Stimulated activated CD4-positive, alpha-beta T cell treated with anti-CD3 and anti-CD28 coated beads, TNF-alpha, amount 100 ng/mL, for 48 hours (primary cell): ENCODE measurements at places on chromosomes 7 and 10.

DNA sequence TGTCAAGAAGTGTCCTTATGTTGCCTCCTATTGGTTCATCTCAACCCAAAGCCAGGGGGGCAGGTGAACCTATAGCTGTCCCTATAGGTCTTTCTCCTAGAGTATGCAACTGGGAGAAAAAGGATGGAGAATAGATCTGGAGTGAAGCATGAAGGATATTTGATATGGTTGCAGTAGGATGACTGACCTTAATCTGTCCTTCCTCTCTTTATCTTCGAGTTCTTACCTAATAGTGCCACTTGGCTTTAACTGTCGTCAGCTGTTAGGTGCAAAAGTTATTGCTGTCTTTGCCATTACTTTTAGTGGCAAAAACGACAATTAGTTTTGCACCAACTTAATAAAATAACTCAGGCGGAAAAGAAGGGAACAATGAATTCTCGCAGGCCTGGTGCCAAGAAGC, 196.0 kb downstream of the GALNT17 start:
- DNase-seq, result no peak

DNA sequence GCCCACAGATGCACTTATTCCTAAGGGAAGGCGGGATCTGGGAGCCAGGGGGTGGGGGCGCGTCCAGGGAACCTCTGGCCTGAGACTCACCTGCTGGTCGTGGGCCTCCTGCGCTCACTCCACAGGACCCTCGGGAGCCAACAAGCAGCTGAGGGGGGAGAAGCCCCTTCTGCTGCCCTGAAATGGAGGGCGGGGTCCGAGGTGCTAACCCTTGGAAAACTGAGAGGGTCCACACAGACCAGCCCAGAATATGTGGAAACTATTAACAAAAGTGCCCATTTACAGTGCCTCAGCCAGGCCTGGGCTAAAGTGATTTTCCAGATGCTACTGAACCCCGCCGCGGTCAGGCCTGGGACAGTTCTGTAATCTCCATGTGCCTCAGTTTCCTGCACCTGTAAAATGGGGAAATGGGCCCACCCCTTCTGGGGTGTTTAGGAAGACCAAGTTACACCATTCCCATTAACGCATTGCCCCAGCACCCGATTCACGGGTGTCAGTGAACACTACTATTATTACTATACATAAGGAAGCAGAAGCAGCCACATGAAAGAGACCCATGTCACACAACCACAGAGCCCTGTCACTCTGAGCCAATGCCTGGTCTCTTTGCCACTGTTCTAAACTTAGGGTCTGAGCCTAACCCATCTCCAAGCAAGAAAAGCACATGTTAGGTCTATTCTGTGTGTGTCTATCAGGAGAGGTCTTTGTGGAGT, 630 bp upstream of the VSTM4 start:
- DNase-seq, result no peak

DNA sequence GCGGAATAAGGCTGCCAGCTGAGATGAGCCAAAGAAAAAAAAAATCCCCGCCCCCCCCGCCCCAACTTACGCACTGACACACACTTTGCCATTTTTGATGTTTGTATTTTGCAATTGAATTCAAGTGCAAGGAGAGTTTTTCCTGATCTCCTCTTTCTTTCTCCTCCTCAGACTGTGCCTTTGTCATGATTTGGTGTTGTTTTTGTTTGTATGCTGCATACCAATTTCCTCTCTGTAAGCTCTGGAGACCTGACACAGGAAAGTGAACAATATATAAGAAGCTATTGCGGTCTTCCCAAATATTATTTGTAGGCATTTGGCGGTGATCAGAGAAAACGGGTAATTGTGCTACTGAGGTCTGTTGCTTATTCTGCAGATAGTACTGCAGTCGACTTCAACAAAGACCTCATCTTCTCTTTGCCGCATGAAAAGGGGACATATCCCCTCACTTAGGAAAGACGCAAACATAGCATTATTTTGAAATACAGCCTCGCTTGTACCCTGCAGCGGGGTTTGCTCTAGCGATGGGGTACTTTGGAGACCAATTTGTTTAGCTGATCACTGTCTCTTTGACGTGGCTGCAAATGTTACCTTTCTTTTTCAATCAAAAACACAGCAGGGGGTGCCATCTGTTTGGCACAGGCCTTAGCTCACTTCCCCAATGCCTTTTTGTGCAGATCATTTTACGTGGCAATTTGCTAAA, 206.6 kb downstream of the SKAP2 start:
- DNase-seq, result no peak

DNA sequence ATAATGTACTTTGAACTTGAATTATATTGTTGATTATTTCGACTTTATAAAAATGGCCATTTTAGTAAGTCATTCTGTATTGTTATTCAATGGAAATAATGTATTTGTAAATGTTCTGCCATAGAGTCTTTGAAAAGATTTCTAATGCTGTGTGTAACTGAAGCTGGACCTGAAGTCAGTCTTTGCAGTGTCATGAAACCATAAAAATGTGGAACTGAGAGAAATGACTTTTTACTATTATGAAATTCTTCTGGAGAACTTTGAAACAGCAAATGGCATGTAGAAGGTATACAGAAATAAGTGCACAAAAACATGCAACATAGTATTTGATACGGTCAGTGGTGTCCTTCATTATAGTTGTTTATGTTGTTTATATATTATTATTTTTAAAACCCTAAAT, 59.7 kb upstream of the ADRA2A start:
- no peak for DNase-seq

- no peak for DNase-seq
These were observed 274.2 kb upstream of the TCERG1L start for GRCh38 chr10:131585761-131586160.

DNA sequence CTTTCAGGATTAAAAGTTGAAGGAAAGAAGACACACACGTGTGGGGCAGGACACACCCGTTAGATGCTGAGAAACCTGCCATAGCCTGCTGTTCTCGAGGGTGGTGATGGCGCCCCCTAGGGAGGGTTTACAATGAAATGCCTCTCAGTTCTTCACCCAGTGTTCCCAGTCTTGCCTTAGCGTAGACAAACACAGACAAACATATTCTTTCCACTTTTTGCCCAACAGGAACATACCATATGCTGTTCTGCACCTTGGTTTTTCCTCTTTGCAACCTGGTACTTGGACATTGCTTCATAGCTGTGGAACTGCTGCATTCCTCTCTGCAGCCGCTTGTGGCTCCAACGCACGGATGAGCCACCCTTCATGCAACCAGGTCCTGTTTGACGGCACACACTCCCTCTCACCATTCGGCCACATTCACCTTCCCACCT, 23.3 kb upstream of the HSPA12A start:
- DNase-seq, result no peak

GRCh38 chr10:119502618-119503155, 39.8 kb downstream of the RGS10 start:
- no peak for DNase-seq

DNA sequence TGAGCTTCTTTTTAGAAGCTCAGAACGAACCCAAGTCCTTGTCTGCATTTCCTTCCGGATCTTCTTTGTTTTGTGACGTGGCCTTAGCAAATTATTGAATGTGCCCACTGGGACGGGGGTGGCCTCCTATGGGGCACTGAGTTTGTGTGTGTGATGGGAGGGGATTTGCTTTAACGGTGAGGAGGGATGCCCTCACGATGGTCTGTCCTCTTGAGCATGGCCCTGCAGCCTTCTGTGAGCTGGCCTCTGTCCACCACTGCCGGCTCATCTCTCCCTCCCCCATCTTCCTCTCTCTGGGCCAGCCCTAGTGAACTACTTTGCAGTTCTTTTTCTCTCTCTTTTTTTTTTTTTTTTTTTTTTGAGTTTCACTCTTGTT, 62.9 kb upstream of the MKRN1 start:
- DNase-seq, result no peak

DNA sequence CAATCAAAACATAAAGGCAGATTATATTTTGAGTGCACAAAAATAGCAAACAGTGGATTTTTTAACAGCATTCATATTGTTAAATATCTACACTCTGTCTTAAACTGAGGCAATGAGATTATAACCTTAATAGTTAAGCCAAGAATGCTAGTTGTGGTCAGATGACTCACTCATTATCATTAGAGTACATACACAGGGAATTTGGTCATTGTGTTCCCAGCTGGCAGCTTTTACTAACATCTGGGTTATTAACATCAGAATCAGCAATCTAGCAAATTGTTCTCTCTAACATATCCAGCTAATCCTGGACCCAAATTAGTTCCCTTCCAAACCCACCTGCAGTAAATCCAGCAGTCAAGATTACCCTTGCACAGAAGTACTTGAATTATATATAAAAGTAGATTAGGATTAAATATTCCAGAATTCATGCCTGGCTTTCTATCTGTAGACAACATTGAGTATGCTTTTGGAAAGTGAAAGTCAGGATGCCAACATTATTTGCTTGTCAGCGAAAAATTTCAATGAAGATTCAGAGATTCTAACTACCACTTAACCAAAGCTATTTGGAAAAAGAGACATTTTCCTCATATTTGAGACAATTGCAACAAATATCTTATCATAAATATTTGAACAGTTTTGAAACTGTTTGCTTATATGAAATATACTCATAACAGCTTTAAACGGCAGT, 1035.6 kb upstream of the PHF14 start:
- no peak for DNase-seq

GRCh38 chr10:61215246-61215645, 237.9 kb downstream of the TMEM26 start:
- no peak for DNase-seq

GRCh38 chr10:76432016-76433012, 1000.9 kb downstream of the LRMDA start:
- DNase-seq, result no peak

DNA sequence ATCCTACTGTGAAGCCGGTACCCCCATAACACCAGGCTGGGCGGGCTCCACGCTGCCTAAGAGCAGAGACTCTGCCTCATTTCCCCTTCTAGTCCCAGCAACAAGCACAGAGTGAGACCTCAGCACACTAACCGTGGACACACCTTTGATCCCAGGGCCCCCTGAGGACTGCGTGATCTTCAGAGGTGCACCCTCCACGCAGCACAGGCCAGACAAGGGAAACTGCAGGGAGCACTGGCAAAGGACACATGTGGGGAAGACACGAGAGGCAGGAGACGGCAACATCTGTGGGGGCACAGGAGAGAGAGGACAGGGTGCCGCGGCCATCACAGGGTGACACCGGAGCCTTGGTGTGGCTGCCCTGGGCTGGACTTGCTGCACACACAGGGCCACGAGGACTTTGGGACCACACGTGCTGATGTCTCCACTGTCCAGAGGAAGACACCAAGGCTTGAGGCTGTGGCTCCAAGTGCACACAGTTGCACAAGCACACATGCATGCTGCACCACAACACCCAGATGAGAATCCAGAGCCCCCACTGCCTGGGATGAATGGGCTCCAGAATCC, 128.8 kb downstream of the PTPRN2 start:
- DNase-seq, result no peak

GRCh38 chr10:7853226-7853842, 35.0 kb downstream of the TAF3 start:
- no peak for DNase-seq

DNA sequence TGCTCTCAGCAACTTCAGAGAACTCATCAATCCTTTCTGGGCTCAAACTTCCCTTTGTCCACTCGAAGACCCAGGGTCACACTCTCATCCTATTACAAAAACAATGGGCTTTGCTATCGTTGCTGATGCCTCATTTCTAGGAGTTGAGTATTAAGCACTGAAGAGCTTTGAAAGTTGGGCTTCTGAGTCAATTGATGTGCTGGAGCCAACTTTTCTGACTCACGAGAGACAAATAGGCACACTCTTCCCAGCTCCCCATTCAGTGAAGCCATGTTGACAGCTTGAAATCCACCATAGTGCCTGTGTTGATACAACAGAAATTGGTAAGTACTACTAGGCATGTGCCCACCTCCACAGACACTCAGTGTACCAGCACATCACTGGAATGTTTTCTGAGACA, 97.5 kb upstream of the PRSS58 start:
- DNase-seq, result no peak

- no peak for DNase-seq
These were observed 24.1 kb downstream of the FZD1 start for GRCh38 chr7:91288208-91288824.

DNA sequence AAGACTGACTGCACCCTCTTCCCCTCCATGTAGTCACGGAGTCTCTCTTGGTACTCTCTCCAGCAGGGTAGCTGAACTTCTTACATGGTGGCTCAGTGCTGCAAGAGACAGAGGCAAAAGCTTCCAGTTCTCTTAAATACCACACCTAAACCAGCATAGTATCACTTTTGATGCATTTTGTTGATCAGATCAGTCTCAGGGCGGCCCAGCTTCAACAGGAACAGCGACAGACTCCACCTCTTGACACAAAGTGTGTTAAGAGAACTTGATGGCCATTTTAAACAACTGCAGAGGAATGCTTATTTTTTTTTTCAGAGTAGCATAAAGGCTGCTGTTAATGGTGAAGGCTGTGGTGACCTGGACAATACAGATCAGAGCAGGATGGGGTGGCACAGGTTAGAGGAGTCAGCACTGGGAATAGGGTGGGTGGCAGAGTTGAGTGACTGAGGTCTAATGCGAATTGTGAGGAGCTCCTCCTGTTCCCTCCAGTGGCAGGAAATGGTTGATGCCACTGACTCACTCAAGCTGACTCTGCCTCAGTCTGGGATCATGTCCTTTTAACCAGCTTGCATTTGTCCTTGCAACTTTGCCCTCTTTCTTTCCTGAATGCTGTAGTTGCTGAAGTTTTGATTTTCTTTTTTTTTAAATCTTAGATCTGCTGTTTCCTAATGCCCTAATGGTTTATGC, 17.3 kb downstream of the MGAM start:
- no peak for DNase-seq

GRCh38 chr7:2641406-2642393, 9.9 kb downstream of the TTYH3 start:
- no peak for DNase-seq

DNA sequence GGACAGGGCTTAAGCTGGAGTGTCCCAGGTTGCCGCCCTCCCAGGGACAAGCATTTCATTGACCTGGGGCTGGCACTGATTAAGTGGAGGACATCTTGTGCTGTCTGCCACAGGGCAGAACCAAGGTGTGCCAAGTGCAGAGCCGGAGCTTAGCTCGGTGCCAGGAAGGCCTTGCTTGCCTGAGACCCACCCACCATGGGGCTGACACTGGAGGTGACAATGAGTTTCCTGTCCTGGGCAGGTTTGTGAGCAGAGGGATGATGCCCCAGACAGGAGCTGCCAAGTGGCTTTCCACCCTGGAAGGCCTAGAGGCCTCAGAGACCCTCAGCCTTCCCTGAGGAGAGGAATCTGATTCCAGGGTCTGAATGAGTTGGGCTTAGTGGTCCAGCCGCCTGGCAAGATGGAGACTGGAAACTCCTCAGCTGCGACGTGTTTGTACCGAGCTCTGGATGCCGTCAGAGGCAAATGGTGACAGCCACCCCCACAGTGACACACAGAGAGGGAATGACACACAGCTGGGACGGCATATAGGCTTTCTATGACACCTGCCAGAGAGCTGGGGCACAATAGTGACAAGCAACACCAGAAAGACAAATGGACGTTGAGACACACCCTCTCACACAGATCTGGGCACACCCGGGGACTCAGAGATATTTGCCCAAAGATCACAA, 2.6 kb downstream of the ADCYAP1R1 start:
- no peak for DNase-seq

GRCh38 chr10:61835946-61836887, 65.3 kb upstream of the ARID5B start:
- DNase-seq, result no peak

GRCh38 chr7:123695944-123696677, 40.4 kb downstream of the LMOD2 start:
- DNase-seq, result no peak

GRCh38 chr7:4006687-4007086, 675.4 kb upstream of the FOXK1 start:
- no peak for DNase-seq
